Central memory CD8-positive, alpha-beta T cell (primary cell): ENCODE measurements at places on chromosomes 7 and 10.

- DNase-seq: no peak
These were observed 73.3 kb upstream of the PRKG1 start for GRCh38 chr10:51000976-51001375.

DNA sequence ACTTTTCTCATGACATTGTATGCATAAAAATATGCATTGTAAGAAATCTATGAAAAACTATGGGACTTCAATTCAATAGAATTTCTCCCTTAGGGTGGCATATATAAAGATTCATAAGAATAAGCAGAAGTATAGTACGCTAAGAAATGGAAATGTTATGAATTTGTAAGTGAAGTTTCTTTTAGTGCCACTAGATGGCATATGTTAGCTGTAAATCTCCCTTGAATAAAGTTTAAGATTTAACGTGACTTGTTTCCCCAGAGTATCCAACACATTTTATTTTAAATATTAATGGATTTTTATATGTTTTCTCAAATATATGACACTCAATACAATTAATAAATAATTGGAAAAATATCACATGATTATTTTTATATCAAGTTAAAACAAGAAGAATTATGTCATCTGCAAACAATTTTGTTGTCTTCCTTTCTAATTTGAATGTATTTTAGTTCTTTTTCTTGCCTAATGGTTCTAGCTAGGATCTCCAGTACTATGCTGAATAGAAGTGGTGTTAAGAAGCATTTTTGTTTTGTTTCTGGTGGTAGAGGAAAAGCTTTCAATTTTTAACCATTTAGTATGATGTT is 287.2 kb downstream of the HGF start:
- DNase-seq: no peak

DNA sequence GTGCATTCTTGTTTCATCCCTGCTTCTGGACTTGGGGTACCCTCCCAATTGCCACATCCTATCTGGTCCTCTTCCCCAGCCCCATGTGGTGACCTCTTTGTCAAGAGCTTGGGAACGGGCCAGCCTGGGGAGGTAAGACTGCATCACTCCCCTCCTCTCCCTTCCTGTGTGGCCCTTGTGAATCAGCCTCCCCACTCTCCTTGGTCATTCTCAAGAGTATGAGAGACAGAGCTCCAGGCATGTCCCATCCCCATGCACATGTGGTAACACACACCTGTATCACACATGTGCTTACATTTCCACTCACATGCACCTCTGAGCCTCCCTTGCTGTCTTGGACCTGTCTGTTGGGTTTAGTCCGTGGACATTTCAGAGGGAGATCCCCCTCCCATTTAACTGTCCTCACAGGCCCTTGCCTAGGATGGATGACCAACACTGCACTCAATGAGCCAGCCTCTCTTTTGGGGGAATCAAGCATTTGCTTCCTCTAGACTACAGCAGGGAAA is 2.6 kb downstream of the MRPL43 start:
- no peak for DNase-seq

GRCh38 chr7:6435486-6436384 is 12.0 kb downstream of the DAGLB start:
- peak; percentile 85 for DNase-seq

DNA sequence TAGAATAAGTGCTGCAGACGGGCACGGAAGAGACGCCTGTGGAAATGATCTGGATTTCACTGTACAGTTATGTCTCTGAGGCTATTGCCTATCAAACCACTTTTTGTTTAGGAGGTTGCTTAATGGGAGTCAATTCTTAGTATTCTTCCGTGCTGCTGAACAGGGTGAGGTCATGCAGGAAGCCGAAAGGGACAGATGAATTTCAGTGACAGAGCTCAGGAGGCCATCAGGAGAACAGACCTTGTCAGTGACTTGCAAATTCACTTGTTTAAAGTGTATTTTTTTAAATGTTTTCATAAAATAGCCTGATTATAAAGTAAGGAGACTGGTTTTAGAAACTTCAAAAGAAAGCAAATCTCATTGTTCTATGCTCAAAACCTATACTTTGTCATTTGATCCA is 58.9 kb downstream of the XRCC2 start:
- DNase-seq: no peak

DNA sequence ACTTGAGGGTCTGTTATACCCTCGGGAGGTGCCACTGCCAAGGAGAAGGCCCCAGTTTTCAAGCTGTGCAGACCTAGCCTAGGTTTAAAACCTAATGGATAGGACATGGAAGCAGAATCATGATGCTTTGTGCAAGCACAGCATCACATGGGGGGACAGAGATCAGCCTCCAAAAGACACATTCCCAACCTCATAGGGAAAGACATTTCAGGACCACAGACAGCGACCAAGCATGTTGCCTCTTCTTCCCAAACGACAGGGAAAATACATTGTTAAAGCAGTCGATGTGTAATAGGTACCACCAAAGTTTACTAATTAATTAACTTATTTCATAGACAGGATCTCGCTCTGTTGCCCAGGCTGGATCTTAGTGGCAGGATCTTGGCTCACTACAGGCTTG is 573.9 kb downstream of the TCERG1L start:
- DNase-seq: no peak

DNA sequence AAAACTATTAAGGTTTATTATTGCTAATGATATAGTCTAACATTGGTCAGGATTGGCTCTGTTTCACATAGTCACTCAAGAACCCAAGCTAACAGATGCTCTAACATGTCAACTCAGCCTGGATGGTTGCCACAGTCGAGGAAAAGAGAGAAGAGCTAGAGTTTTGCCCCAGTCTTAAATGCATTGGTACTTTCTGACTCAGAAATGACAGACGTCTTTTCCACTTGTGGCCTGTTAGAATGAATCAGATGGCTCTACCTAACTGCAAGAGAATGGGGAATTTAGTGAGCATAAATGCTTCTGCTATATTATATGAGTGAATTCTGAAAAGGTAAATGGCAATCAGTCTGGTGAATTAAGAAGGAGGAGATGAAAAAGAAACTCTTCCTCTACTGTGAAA is 13.9 kb downstream of the HECTD2 start:
- no peak for DNase-seq

DNA sequence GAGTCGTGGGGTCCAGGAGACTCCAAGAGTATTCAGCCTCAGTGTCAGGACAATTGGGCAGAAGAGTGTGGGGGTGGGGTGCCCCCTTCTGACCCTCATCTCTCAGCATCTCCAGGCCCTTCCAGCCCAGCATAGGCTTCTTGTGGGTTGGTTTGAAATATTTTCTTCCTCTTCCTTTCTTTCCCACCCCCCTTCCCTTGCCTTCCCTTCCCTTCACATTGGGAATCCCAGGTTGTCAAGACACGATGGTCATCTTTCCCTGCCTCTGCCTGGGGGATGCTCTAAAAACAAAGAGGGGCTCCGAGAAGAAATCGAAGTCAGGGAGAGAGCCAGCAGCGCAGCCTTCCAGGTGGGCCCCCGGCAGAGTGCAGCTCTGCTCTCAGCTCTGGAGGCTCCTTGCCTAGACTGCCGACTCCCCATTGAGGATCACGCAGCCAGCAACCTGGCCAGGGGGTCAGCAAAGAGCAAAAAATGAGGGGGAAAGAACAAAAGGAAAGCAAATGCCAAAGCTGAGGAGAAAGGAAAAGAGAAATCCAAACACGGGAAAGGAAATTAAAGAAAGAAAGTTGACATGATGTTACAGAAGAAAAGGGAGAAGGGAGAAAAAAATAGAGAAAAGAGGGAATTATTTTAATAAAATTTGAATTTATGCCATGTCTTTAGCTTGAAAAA is 1.5 kb downstream of the PAX2 start:
- no peak for DNase-seq

GRCh38 chr7:76364198-76364584 is 5.4 kb upstream of the YWHAG start:
- DNase-seq: no peak

DNA sequence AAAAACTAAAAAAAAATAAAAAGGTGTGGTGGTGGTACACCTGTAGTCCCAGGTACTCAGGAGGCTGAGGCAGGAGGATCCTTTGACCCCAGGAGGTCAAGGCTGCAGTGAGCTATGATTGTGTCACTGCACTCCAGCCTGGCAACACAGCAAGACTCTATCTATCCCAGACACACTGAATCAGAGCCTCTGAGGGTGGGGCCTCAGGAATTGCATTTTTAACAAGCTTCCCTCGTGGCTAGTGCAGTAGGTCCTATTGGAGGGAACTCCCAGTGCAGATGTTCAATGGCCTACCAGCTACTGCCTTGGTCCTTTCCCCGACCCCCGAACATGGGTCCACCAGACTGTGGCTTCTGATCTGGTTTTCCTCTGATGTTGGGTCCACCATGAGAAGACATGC is 14.9 kb downstream of the STRA8 start:
- no peak for DNase-seq

GRCh38 chr10:103166523-103166922 is 26.5 kb downstream of the NT5C2 start:
- DNase-seq: no peak

DNA sequence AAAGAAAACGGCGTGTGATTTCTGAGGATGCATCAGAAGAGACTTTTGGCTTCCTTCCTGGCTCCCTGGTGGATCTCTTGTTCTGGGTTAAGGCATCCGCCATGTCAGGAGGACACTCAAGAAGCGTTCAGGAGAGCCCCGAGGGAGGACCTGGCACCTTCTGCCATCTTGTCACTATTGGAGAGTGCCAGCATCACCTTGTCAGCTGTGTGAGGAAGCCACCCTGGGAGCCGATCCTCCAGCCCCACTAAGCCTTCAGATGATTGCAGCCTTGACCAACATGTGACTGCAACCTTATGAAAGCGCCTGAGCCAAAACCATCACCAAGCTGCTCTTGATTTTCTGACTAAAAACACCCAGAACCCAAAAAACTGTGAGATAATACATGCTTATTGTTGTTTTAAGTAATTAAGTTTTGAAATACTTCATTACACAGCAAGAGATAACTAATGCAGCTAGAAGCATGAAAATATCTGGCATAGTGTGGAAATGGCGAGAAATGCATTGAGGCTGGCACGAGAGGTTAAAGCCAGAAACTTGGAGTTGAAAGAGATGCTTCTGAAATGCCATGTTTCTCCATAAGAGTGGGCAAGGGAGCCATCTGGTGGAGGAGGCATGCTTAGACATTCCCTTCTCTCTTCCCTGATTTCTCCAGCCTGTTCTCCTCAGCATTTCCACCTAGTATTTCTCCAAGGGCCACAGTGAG is 5.4 kb upstream of the ZFYVE27 start:
- peak; percentile 22 for DNase-seq

GRCh38 chr7:904847-905246 is 28.5 kb downstream of the GET4 start:
- no peak for DNase-seq

GRCh38 chr10:116385311-116385710 is 42.3 kb upstream of the PNLIPRP3 start:
- DNase-seq: no peak

DNA sequence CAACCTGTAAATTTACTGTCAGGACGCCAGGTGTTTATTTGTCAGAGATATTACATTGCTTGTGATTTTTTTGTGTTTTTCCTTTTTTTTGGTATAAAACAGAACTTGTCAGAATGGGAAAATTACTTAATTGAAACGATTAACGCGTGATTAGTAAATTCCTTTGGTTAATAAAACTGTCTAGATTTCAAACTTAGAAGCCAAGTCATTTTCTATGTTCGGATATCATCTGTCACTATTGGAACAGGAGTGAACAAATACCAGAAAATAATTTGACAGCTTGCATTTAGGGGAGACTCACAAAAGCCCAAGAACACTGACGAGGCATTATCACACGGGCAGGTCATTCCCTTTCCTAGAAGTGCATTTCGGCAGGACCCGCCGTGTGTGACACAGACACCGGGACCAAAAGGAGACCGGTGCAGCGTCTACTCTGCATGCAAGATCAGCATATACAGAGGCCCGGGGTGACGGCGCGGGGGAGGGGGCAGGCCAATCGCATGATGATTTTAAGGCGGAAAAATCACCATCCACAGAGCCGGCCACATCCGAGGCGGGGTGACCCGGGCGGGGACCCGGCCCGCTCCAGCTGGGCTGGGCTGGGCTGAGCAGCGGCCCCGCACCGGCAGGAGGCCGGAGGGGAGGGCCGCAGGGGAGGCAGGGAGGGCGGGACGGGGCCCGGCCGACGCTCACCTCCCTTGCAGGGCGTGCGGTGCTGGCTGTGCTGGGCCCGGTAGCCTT is 841 bp downstream of the GLUD1 start:
- peak; percentile 43 for DNase-seq

DNA sequence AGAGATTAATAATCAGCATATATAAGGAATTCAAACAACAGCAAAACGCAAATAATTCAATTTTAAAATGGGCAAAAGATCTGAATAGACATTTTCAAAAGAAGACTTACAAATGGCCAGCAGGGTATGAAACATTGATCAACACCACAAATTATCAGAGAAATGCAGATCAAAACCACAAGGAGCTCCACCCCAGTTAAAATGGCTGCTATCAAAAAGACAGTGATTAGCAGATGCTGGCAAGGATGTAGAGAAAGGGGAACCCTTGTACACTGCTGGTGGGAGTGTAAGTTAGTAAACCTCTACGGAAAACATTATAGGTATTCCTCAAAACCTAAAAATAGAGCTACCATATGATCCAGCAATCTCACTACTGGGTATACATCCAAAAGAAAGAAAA is 128.0 kb upstream of the CACUL1 start:
- no peak for DNase-seq

GRCh38 chr7:46170792-46171191 is 249.7 kb upstream of the IGFBP3 start:
- DNase-seq: no peak

DNA sequence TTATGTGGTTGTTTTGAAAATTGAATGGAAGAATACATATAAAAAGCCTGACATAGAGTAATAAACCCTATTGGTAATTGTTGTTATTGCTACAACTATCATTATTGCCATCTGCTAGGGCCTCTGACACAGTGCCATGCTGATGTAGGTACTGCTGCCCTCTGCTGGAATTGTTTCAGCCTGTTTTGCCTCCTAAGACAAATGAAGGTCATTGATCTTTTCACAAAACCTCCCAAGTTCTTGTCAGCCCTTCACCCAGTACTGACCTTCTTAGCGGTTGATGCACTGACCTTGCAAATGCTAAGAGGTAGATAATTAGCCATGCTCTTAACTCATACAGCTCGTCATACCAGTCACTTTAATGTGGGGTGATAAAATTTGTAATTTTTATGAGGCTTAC is 975.2 kb downstream of the SORCS1 start:
- DNase-seq: no peak
